CD4-positive, alpha-beta T cell treated with Interferon alpha-2 for 1 hour (primary cell): ENCODE measurements at places on chromosomes 7 and 10.

DNA sequence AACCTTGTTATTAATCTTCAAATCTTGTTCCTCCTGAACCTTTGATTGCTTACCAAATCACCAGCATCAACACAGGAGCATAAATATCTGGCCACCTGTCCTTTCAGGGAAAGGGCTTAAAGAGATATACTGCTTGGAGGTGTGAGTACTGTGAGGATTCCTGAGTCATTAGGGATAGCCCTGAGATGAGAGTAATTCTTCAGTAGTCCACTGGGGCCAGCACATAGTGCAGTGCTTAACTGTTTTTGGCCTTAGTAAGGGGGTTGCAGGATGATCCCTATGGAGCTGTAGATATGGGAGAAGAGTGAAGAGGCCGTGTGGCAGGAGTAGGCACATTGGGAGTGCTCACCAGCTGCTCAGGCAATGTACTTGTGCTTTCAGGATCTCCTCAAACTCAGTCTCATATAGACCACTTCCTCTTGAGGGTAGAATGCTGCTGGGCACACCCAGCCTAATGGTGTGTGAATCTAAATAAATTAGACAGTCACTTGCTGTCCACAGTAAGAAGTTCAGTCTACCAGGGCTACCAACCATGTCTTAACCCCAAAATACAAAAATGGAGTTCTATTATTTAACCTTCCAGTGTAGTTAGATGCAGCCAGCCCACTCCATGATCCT is 26.5 kb upstream of the GPR141 start:
- DNase-seq: no peak

GRCh38 chr7:123437447-123437995 is 96.9 kb downstream of the IQUB start:
- DNase-seq: no peak

DNA sequence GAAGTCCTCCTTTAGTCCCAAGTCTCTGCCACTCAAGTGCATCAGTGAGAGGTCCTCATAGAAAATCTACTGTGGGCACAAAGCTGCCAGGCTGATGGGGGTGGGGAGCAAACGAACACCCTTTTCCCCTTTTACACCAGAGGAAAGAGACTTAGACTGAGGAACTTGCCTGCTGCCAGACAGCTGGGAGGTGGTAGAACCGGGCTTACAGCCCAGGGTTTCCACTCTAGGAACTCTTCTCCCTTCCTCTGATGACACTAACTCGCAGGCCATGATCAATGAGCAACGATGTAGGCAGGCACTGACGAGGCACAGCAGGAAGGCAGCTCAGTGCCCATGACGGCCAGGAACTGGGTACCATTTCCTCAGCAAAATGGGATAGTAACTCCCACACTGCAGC is 11.0 kb upstream of the SH2D4B start:
- DNase-seq: no peak

DNA sequence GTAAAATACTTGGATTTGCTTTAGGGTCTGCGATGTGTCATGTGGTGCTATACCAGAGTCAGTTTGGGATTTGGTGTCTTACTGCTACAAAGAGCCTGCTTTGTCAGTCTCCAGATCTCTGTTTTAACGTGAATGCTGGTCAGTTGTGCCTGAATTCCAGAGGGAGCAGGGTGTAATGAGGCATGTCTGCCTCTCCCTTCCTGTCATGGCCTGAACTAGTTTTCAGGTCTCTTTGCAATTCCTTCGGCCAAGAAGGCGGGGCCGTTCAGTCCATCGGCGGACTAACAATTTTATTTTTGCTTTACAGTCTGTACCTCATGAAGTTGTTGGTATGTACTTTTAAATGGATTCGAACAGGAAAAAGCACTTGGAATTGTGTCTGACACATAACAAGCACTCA is 465.1 kb upstream of the ADARB2 start:
- DNase-seq: no peak

DNA sequence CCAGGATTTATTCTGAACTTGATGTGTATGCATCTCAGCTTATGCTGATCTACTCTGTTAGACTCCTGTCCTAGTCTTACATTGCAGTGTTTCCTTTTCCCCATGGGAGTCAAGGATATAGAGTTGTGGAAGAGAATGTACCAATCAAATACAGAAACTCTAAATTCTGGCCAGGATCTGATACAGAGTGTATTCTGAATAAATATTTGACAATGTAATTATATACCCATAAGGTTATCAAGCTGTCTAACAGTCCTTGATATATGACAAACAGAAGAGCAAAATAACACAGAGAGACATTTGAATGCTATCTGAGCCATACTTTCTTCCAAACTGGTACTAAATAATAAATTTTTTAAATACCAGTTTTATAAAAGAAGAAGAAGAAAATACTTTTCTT is 116.8 kb downstream of the ETV1 start:
- no peak for DNase-seq

DNA sequence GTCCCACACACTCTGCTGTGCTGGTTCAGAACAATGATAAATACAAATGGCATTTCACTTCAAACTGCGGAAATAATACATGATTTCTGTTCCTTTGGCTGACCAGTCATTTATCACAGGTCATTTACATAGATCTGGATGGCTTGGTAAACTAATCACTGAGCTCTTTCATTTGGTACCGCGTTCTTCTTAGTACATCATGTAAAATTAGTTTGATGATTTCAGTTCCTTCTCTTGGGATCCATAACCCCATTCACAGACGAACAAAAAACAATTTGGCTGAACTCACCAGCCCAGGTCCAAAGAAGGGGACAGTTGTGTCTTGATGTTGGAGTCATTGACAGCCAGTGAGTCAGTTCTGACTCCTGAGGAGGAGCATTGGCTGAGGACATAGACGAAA is 689.8 kb downstream of the INHBA start:
- DNase-seq: no peak

GRCh38 chr10:37976880-37977203 is 395 bp upstream of the ZNF25 start:
- DNase-seq: no peak

DNA sequence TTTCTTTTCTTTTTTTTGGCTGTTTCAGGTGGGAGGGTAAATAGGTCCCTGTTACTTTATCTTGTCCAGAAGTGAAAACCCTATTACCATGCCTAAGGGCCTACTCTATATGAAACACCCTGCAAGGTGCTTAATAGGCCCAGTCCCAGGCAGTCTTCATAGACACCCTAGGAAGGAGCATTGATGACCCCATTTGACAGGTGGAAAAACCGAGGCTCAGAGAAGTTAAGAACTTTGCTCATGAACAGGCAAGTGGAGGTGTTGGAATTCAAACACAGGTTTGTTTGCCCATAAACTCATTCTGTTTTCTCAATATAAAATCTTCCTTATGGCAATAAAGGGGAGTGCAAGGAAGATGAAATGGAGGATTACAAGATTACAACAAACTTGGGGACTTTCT is 115.8 kb downstream of the ARHGAP22 start:
- no peak for DNase-seq

- no peak for DNase-seq
Measured at GRCh38 chr10:28386503-28386868, 83.6 kb upstream of the MPP7 start.

- no peak for DNase-seq
Measured at GRCh38 chr7:110541962-110542361, 549.0 kb upstream of the LRRN3 start.

DNA sequence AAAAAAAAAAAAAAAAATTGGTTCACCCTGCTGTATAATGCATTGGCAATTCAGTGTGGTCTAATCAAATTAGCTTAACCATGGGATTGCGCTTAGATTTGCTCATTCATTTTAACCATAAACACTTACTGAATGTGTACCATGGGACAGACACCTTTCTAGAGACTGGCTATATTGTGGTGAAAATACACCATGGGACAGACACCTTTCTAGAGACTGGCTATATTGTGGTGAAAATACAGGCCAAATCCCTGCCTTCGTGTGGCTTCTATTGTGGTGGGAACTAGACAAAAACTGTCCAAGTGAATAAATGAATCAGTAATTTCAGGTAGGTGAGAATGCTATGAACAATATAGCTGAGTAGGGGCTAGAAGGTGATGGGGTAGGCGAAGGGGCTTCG is 10.2 kb upstream of the REPIN1 start:
- DNase-seq: no peak
